Amniotic stem cell (primary cell): ENCODE measurements at places on chromosomes 2 and 18.

GRCh38 chr2:205683502-205684367 lies 1.4 kb downstream of the NRP2 start:
- no peak for DNase-seq

GRCh38 chr2:64918220-64918886 lies 70.8 kb upstream of the SLC1A4 start:
- DNase-seq, result no peak

DNA sequence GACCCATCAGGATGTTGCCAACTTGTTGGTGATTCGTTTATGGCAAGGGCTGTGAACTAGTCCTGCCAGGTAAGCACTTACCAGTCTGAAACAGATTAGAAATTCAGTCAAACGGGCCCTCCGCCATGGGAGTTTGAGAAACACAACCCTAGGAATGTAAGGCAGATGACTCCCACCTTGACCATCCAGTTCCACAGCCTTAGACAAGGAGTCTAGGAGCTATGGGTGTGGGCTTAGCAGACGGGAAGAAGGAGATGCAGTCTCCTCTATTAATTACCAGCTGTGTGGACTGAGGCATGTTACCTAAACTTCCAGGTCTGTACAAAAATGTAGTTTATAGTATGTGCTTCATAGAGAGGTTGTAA lies 319.4 kb upstream of the NCKAP5 start:
- DNase-seq, result no peak

- no peak for DNase-seq
Observed at GRCh38 chr2:152890736-152891135, 172.3 kb downstream of the ARL6IP6 start.

GRCh38 chr2:23354554-23354953 lies 30.4 kb upstream of the KLHL29 start:
- DNase-seq, result no peak

GRCh38 chr2:67839242-67839641 lies 223.6 kb downstream of the C1D start:
- no peak for DNase-seq

- DNase-seq, result no peak
Observed at GRCh38 chr2:203347375-203347774, 19.2 kb downstream of the ABI2 start.

DNA sequence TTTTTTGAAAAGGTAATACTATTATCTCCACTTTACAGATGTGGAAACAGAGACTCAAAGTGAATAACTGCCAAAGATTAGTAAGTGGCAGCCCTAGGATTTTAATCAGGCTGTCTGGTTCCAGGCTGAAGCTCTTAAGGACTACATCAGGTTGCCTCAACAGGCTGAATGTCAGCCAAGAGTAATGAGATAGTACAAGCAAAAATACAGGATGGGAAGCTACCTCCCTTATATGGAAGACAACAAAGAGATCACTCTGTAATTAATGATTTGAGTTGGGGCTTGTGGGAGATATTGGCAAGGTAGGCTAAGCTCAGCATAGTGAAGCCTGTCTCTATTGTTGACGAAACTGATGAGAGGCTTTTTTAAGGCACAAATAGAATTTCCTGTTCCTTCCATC lies 323.1 kb downstream of the KCNJ3 start:
- DNase-seq, result no peak

DNA sequence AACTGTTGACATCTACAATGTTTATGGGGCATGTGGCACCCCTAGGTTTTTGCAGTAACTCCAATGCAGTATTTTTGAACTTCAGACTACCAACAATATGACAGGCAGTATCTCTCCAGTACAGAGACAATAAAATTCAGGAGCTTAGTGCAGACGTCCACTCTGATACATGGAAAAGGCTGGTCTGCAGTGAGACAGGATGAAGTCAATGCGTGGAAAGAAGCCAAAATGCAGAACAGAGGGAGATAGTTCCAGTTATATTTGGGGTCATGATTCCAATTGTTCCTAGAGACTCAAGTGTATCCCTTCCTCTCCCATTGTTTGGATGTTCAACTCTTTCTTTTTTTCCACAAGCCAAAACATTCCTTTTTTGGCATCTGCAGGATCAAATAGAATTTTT lies 18.7 kb upstream of the SMAD2 start:
- no peak for DNase-seq

- no peak for DNase-seq
Observed at GRCh38 chr2:241639385-241639784, 1.9 kb downstream of the ATG4B start.

GRCh38 chr2:159165048-159165447 lies 121.5 kb downstream of the WDSUB1 start:
- DNase-seq, result no peak

DNA sequence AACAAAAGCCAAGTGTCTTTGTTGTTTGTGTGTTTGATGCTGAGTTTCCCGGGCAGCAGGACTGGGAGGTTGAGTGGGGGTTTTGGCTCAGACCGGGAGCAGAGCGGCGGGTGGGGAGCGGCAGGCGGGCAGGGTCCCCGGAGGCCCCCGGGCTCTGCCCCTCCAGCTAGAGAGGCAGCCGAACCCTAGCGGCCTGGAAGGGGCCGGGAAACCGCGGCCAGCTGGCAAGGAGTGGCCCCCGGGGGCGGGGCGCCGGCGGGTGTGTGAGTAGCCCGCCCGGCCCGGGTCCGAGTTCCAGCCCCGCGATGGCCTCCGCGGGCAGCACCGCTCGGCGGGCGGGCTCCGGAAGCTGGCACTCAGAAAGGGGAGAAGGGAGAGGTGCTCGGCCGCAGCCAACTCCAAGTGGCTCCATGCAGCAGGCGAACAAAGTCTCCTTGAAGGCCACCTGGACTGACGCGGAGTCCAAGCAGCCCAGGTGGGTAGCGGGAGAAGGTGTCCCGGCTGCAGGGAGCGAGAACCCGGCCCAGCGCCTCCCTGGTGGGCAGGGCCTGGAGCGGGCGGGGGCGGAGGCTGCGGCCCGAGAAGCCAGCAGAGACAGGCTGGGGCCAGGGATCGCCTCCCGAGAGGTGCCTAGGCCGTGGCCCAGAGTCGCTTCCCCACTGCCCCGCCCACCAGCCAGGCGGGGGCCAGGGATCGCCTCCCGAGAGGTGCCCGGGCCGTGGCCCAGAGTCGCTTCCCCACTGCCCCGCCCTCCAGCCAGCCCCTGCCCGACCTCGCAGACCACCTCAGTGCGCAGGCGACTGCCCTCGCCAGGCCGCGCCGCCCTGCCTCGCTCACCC lies at the start of gene ANKRD53:
ANKRD53 (plus strand) TSS at position 290 of the 839 bp plus-strand sequence; CDS start at position 306, 16 bp downstream.
- no peak for DNase-seq

GRCh38 chr2:233081232-233081730 lies 21.1 kb downstream of the INPP5D start:
- no peak for DNase-seq

- no peak for DNase-seq
Observed at GRCh38 chr2:151106805-151107506, 154.7 kb downstream of the RBM43 start.

GRCh38 chr2:167132066-167132465 lies 243.8 kb downstream of the XIRP2 start:
- no peak for DNase-seq

GRCh38 chr2:23246992-23247683 lies 137.8 kb upstream of the KLHL29 start:
- no peak for DNase-seq

DNA sequence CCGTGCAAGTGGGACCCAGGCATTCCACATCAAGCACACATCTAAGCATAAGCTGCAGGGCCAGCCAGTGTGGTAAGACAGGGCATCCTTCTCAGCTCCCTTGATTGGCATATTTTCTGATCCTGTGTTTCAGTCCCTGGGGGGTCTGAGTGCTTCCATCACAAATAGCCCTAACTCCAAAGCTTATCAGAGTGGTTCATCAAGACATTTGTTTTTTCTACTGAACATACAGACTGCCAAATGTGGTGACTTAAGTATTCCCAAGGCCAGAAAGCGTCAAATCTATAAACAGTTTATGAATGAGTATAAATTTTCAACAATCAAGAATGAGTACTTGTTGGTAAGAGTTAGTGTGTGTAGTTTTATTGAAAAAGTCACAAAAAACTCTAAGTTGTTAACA lies 18.8 kb downstream of the SPRED2 start:
- DNase-seq, result no peak

GRCh38 chr2:47737191-47737975 lies 45.6 kb upstream of the MSH6 start:
- DNase-seq, result no peak

DNA sequence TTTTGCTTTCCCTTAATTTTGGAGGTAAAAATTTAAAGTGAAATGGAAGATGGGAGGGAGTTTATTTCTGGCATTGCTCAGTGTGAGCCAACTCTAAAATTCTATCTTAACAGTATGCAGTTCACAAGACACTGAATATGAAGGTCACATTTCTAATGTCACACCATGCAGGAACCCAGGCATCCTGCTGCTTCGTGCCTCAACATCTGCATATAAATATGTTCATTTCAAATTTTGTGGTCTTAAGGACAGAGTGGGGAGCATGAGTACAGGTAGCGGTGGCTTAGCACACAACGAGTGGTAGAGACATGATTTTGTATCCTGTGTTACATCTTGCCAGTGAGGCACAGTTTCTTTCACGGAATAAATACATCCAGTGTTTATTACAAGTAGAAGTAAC lies 102.4 kb downstream of the ARL4C start:
- DNase-seq, result no peak

GRCh38 chr18:43160509-43160908 lies 45.0 kb upstream of the RIT2 start:
- no peak for DNase-seq

DNA sequence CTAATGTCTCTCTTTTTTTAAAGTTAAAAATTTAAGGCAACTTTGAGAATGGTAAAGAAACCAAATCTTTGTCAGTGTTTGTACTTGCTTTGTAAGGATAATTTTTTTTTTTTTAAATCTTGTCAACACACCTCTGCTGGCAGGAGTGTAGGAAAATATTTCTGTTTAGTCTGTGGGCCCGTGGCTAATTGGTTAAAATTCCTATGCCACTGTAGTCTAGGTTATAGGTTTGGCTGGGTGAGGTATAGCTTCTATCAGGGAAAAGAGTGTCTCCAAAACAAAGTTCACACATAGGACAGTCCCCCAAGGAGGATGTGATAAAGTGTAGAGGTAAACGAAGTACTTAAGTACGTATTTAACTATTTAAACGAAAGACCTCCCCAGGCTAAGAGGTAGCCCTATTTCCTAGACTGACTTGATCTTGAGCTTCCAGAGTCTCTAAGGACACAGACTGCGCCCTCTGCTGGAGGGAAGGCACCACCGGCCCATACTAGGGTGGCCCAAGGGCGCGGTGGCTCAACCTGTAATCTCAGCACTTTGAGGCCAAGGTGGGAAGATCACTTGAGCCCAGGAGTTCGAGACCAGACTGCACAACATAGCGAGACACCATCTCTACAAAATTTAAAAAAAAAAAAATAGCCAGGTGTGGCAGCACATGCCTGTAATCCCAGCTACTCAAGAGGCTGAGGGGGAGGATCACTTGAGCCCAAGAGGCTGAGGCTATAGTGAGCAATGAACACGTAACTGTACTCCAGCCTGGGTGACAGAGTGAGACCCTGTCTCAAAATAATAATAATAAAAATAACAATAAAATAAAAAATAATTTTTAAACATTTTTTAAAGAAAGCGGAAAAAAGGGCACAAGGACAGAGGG lies 8.9 kb downstream of the TEX44 start:
- peak; percentile 73 for DNase-seq

DNA sequence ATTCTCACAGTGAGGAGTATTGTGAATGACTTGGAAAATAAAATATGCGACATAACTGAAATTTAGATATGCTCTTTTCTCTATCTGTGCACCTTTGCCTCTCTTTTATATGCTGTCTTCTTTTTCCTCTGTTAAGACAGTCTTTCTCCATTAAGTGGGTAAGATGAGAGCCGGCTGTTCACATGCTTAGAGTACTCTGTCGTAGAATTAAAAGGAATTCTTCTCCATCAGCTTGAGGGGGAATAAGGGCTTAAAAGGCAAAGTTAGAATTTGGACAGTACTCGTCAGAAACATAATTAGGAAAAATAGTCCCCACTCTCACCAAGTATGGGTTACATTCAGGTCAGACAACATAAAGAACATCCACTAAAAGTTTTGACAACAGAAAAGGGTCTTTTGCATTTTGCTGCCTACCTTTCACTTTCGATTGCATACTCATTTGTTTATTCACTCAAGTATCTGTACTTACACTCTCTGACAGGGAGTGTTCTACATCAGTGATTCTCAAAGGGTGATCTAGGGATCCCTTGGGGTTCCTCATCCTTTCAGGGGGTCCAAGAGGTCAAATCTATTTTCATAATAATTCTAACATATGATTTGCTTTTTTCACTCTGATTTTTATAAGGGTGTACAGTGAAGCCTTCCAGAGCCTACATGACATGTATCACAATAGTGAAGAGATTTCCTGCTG lies 48.0 kb downstream of the ARHGAP15 start:
- no peak for DNase-seq

- no peak for DNase-seq
Observed at GRCh38 chr2:241686324-241686649, 328 bp downstream of the DTYMK start.

- no peak for DNase-seq
Observed at GRCh38 chr2:25697559-25698341, 24.4 kb upstream of the DTNB start.

DNA sequence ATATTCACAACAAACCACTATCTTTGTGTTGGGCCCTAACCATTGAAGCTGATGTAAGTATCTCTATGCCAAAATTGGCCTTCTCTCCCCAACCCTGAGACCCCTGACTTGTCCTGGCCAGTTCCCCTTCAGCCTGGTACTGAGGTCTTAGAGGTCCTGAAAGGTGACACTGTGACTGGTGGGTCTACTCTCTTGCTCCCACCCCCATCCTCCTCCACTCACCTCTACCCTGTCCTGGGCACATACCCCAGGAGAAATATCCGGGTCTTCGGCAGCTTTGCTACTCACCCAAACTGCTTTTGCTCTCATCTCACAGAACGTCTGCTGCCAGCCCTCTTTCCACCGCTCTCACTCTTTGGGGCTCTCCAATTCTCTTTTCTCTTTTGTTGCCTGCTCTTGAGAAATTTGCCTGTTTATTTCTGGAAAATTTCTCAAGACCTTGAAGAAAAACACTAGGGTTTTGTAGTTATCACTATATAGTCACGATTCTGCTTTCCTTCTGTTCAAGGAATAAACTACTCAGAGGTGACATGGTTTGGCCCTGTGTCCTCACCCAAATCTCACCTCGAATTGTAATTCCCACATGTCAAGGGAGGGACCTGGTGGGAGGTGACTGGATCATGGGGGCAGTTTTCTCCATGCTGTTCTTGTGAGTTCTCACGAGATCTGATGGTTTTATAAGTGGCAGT lies 133.8 kb upstream of the PKDCC start:
- DNase-seq, result no peak

- no peak for DNase-seq
Observed at GRCh38 chr2:219576505-219577388, 4.6 kb downstream of the INHA start.

GRCh38 chr2:187377340-187377739 lies 70.7 kb downstream of the CALCRL start:
- no peak for DNase-seq

GRCh38 chr18:45851161-45851925 lies 25.9 kb downstream of the SIGLEC15 start:
- no peak for DNase-seq
